ENCODE measurements at places on chromosomes 3 and 15.

- DNase-seq = no peak
These were observed 19.2 kb upstream of the MYZAP start for GRCh38 chr15:57572468-57572867.

GRCh38 chr3:96706509-96706908, 107.9 kb upstream of the EPHA6 start:
- DNase-seq = no peak

GRCh38 chr3:27626596-27627118, 95.5 kb downstream of the EOMES start:
- no peak for DNase-seq

GRCh38 chr3:177688152-177688551, 490.9 kb upstream of the TBL1XR1 start:
- DNase-seq = no peak

DNA sequence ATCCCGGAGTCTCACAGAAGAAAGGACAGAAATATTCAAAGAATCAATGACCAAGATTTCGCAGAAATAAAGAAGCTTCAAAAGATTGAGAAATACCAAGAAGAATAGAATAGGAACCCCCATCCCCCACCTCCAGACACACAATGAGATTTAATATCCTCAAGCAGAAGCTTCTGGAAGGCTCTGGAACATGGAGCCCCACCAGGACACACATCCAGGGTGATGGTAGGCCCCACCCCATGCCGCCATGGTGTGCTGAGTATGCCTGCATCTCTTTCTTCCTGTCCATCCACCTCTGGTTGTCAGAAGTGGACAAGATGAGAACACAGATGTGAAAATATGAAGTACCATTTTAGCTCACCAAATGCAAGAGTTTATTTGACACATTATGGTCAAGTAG, 19.3 kb downstream of the PRR23E start:
- DNase-seq = no peak

GRCh38 chr3:181933052-181933618, 221.4 kb downstream of the SOX2 start:
- no peak for DNase-seq

GRCh38 chr3:193446965-193447602, 68.5 kb upstream of the ATP13A5 start:
- DNase-seq = no peak

GRCh38 chr15:63559753-63560152, 37.4 kb upstream of the FBXL22 start:
- no peak for DNase-seq

- no peak for DNase-seq
These were observed 1.5 kb downstream of the CORO2B start for GRCh38 chr15:68580026-68580882.

- DNase-seq = no peak
These were observed 77.1 kb upstream of the SNRPA1 start for GRCh38 chr15:101372149-101372577.

DNA sequence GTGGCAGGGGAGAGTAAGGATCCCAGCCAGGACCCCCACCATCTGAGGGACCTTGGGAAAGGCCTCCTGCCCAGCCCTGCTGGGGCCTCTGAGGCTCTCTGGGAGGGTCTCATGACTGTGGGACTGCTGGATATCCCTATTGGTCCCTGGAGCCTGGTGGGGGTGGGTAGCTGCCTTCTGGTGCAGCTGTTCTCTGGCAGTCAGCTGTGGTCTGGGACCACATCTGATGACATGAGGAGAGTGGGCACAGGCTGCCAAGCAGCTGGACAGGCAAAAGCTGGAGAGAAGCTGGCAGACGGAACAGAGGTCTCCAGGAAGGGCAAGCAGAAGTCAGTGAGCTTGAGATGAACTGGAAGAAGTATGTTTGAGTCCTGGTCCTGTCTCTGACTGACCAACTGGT, 22.4 kb downstream of the PLEKHO2 start:
- no peak for DNase-seq

DNA sequence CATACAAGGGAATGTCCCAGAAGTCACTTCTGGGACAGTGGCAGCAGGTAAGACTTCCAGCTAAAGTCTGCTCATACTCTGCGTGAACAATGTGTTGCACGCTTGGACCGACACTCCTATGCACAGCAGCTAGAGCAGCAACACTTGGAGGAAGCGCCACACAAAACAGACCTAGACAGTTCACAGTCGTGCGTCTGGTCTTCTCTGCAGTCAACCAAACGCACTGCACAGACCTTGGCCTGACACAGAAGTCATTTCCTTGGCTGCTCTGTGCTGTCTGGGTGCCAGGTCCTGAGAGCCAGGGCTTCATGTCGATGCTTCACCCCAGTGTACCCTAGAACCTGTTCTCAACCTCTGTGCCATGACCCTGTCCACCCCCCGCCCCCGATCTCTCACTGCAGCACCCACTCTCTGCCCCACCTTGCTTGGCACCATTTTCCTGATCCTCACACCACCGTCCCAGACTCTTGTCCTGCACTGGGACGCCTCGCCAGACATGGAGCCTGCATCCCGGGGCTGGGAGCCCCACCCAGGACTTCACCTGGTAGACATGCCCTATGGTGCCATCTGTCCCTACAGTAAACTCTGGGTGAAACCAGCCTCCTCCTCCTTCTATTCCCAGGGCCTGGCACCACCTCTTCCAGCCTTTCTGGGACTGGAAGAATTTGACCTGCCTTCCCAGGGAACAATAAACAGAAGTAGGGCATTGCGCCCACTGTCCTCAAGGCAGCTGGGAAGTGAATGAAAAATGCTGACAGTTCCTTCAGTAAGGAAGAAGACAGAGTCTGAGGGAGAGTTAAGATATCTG, 3.1 kb downstream of the ATP10A start:
- DNase-seq = no peak

DNA sequence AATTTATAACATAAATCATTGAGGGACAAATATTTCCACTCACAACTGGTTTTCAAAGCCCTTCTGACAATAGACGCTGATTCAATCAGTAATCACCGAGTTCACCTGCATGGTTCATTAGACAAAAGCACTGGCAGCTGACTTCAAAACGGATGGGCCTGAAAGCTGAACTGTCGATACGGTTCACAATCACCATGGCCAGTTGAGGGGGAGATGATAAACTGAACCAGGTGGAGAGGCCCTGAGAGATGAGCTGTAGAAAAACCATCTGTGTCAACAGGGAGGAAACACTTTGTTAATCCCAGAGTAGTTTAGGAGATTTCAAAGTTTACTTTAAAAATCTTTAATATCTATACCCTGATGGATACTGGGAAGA, 75.0 kb downstream of the PEX5L start:
- DNase-seq = no peak

- no peak for DNase-seq
These were observed 31.7 kb downstream of the LIMD1 start for GRCh38 chr3:45626096-45626887.

DNA sequence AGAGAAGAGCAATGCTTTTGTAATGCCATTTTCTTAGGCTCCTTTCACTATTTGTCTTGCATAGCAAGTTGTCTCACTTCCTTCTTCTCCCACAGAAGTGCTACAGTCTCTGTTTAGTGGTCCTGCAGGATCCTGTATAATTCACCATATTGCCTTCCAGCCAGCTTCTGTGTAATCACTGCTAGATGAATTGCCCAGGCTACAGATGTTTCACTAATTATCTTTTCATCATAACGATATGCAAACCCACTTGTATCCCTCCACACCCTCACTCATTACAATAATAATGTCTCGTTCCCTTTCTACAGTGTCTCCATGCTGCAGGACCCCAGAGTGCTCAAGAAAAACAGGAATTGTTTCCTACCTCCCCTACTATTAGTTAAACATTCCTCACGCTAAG, 402.9 kb downstream of the TBL1XR1 start:
- no peak for DNase-seq

- DNase-seq = no peak
These were observed 14.9 kb upstream of the TM4SF4 start for GRCh38 chr3:149459491-149460059.

DNA sequence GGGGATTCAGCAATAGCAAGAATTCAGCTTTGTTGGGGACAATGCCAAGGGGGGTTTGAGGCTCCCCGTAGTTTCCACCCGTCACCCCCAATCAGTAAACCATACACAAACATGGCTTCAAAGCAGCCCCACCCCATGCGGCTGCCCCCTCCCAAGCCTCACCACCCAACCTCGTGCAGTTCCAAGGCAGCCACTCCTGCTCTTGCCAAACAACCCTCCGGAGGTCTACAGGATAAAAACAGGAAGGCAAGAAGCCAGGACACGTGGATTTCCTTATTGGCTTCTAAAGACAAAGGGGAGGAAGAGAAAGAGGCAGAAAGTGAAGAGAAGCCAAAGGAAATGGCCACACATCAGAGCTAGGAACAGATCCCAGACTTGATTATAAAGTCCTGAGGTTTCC, 121.1 kb downstream of the SHQ1 start:
- DNase-seq = no peak

GRCh38 chr3:55477306-55478303, 9.5 kb downstream of the WNT5A start:
- no peak for DNase-seq

GRCh38 chr15:48313216-48313615, 18.0 kb upstream of the DUT start:
- no peak for DNase-seq

DNA sequence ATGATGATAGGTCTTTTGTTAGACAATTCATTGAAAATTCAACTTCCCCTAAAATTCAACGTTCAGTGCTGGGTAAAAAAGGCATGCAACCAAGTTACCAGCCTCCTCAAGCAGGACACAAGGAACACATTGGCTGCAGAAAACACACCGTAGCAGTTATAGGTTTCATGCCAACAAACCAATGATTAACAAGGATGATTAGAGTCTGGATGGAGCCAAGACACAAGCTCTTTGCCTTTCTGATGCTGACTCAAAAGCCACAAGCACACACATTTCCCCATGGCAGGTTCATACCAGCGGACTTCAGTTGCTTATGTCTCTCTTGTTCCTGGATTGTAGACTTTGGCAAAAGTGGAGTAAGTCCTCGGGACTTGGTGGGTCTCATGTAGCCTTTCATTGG, 105.8 kb downstream of the DHX30 start:
- no peak for DNase-seq

GRCh38 chr15:60551147-60551780, 72.3 kb upstream of the ICE2 start:
- no peak for DNase-seq

- DNase-seq = no peak
These were observed 20.7 kb downstream of the TATDN2 start for GRCh38 chr3:10268930-10269329.

DNA sequence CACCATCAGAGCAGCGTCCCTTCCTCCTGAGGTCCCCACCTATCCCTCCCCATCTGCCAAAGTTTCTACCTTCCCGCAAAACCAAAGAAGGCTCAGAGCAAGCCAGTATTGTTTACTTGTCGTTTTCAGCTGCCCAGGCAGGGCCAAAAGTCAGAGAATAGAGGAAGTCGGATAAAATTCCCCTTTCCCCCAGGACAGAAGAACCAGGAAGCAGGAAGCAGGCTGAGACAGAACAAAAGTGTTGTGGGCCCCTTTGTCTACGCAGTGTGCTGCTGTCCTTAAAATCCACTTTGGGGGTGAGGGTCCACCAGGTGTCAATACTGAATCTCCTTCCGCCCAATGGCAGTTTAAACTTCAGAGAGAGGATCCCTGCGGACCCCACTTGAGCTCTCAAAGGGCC, 18.5 kb upstream of the RPL32 start:
- DNase-seq = no peak

- no peak for DNase-seq
These were observed 144.6 kb downstream of the VPS13C start for GRCh38 chr15:61915640-61916039.

DNA sequence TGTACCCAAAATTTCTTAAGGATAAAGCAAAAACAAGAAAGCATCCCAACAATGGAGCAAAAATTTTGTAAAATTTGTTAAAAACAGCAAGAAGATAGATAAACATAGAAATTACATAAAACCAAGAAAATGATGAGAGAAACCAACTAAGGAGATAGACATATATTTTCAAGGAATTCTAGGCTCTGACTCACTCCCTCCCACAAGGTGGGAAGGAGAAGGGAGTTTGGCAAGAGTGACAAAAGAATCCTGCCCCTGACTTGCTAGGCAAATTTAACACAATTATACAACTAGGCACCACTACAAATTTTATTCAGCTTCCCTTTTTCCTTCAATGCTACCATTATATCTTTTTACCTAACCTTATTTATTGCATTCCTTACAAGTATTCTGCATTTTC, 70.9 kb downstream of the MYO9A start:
- DNase-seq = no peak

GRCh38 chr3:132803889-132804288, 81.7 kb upstream of the NPHP3 start:
- no peak for DNase-seq

DNA sequence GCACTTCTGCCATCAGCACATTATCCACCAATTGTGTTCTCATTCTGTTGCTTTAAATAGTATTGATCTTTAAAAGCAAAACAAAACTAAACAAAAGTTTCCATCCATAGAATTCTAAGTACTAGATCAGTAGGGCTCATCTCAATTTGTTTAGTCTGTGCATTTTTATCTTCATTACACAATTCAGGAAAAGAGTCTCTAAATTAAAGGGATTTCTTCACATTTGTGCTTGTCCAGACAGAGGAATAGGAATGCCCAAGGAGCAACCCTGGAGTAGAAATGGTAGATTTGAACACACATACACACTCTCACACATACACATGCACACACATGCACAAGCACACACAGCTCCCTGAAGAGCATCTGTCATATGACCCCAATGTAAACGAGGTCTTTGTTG, 21.4 kb downstream of the LMCD1 start:
- no peak for DNase-seq

DNA sequence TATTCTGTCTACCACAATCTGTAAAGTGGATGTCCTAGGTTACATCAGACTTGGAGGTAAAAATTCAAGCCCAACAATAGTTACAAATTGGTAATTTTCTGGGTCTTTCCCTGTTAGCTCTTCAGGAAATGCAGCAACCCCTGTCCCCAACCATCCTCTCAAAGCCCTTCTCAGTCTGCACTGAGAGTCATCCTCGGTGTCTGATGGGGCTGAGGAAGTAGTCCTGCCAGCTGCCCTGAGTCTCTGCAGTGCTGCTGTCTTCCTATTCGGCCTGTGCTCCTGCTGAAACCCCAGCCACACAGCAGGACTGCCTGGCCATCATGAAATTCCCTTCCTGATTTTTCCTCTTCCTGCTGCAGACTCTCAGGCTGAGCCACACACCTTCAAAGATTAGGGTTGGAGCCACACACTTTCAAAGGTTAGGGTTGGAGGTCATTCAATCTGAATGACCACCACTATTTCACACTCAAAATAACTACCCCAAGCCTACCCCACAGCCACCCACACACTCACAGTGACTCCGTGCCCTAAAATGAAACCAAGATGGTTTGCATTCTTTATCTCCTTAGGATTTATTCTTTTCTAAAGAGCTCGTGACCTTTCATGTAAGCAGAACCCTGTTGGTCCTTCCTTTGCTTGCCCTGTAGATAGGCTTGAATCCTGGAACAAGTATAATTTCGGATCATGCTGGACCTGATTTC, 17.6 kb downstream of the TRIM42 start:
- DNase-seq = no peak

- no peak for DNase-seq
These were observed 46.6 kb downstream of the SLTM start for GRCh38 chr15:58886921-58887320.

DNA sequence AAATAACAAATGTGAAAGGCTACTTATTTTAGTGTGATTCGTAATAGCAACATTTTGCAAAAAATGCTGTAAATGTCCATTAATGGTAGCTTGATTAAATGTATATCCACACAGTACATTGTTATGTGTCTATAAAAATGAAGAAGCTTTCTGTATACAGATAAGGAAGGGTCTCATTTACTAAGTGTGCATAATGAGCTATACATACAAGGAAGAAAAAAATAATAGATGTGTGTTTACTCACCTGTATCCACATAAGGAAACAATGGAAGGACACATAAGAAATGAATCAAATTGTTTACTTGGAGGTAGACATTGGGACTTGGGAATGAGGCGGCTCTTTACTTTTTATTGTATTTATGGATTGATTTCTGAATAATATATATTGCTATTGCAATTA, 34.9 kb downstream of the MED12L start:
- no peak for DNase-seq

All from stimulated activated CD8-positive, alpha-beta memory T cell treated with anti-CD3 and anti-CD28 coated beads, Interleukin-7, amount 100 ng/mL, for 1 hour (primary cell).